ENCODE measurements at places on chromosomes 5 and 9. TPM values are rescaled to one million over a fixed set of nuclear protein-coding genes. Genes with fewer than 3 reads are reported as not detected.

The AQP7 gene
- total RNA-seq: 0.21 TPM

The NUTM2G gene
- total RNA-seq: not detected

The SLC4A9 gene
- total RNA-seq: 0.08 TPM

The FGD3 gene
- total RNA-seq: 14.7 TPM

GRCh38 chr5:40017135-40017534, 592.4 kb upstream of the DAB2 start:
- DNase-seq: no peak

DNA sequence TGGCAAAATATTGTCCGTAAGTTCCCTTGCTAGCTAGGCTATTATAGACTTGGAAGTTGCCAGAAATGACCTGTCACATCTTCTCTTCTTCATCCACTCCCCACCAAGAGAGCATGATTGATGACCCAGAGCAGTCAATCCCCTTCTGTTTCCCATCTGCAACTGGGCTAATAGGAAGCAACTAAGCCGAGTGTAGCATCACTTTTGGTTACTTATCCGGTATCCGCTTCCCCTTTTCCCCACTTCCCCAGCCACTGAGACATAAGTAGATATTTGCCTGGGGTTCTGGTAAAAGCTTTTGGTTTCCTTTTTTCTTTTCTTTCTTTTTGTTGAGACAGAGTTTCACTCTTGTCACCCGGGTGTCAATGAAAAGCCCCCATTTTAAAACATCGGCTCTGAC, 29.4 kb upstream of the LIFR start:
- no peak for DNase-seq

DNA sequence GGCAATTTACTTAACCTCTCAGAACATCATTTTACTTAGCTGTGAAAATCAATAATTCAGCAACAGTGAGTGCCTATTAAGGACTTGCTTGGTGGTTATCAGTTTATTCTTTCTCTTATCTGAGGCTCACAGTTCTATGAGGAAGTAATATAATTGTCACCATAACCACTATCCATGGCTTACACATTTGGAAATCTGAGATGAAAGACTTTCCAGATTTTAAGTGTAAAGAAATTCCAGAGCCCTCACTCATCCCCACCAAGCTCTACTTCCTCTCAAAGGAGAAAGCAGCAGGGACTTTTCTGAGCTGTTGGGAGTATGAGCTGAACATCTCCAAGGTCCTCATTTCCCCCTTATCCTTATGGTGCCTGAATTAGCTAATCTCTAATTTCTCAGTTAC, 321.5 kb downstream of the FBXL7 start:
- DNase-seq: no peak

- DNase-seq: no peak
Measured at GRCh38 chr5:37120270-37120669, 128.9 kb downstream of the CPLANE1 start.

DNA sequence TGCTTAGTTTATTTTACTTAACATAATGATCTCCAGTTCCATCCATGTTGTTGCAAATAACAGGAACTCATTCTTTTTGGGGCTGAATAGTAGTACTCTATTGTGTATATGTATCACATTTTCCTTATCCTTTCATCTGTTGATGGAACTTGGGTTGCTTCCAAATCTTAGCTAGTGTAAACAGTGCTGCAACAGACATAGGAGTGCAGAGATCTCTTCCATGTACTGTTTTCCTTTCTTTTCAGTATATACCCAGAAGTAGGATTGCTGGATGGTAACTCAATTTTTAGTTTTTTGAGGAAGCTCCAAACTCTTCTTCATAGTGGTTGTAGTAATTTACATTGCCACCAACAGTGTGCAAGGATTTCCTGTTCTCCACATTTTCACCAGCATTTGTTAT, 138.8 kb upstream of the POC5 start:
- peak; percentile 15 for DNase-seq

DNA sequence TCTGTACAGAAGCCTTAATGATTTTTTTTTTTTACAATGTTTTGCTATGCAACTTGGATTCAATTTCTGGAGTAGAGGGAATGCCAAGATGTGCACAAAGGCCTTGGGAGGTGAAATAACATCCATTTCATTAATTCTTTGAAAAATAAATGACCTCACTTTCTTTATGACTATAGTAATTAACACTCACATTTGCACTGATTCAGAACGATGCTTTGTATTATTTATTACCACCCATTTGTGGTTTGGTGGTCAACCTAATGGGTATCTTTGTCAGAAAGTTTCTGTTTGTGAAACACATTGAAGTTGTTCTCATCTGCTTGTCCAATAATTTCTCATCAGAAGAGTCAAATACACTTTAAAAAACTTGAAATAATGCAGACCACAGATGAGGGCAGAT, 169.3 kb downstream of the NTRK2 start:
- no peak for DNase-seq

- no peak for DNase-seq
Measured at GRCh38 chr9:136673088-136673974, 10.6 kb downstream of the EGFL7 start.

Data from HT-29 (cell line).